Renal cortical epithelial cell (primary cell): ENCODE measurements at places on chromosomes 1 and 21. TPM values are rescaled to one million over a fixed set of nuclear protein-coding genes. Genes with fewer than 3 reads are reported as not detected.

DNA sequence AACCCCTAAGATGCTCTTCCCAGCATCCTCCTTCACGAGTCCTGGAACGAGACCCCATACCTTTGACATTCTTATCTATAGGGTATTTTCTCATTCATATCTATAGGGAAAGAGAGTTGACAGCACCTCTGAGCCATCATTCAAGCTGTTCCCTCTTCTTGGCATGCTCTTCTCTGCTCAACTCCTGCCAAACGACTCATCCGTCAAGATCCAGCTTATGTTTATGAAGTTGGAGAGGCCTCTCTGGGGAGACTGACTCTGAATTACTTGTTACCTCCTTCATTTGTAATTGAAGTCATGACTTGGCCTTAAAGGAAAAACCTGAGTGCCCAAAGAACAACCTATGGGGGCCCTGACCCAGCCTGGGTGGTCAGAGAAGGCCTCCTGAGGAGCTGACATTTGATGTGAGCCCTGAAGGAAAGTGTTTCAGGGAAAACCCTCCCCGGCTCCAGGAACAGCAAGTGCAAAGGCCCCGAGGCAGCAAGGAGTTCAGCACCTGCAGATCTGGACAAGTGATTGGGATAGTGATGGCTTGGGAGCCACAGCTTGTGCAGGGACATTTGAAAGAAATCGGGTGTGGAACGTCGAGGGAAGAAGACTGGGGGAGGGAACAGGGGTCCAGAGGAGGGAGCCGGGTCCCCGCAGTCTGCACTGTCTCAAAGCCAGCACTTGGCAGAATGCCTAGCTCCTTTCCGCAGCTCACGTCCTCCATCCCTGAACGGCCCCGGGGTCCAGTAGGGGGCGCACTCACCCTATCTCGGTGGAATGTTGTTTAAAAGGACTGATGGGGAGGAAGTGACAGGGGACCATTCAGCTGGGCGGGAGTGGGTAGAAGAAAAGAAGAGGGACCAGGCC is 14.0 kb upstream of the CDA start:
- DNase-seq: peak; percentile 65

GRCh38 chr21:33899199-33899598 is 16.4 kb downstream of the ATP5PO start:
- DNase-seq: no peak

DNA sequence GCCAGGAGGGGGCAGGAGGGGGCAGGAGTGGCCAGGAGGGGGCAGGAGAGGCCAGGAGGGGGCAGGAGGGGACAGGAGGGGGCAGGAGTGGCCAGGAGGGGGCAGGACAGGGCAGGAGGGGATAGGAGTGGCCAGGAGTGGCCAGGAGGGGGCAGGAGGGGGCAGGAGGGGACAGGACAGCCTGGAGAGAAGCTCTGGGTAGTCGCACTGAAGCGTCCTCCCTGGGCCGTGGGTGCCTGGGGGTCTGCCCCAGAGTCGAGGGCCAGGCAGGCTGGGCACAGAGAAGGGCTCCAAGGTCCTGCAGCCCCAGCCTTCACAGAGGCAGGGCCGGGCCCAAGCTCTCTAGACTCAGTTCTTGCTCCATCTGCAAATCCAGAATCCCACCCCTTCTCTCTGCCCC is 22.9 kb downstream of the MEGF6 start:
- no peak for DNase-seq

DNA sequence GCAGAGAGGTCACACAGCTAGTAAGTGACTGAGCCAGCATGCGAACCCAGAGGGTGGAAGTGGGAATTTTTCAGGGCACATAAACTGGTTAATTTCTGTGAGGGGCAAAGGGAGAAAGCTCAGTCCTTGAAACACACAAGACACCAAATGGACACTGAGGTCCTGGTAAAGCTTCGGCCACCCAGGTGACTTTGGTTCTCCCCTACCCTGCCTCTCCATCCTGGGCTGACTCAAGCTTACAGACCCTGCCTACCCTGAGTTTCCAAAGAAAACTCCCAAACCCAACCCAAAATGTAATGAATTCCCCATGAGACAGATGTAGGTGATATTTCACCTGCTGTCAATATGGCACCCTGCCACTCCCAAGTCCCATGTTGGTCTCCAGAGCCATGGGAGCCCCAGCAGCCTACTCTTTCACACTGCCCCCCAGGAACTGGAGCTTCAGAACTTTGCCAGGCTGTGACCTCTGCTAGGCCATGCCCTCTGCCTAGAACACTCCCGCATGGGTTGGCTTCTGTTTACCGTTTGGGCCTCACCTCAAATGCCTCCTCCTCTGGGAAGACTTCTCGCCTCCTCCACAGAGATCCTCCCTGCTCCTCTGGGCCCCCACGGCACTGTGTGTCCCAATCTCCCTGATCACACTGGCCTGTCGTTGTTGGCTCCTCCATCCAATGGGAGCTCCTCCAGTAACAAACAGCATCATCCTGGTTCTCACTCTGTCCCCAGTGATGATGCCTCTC is 3.7 kb upstream of the LRP8 start:
- no peak for DNase-seq

DNA sequence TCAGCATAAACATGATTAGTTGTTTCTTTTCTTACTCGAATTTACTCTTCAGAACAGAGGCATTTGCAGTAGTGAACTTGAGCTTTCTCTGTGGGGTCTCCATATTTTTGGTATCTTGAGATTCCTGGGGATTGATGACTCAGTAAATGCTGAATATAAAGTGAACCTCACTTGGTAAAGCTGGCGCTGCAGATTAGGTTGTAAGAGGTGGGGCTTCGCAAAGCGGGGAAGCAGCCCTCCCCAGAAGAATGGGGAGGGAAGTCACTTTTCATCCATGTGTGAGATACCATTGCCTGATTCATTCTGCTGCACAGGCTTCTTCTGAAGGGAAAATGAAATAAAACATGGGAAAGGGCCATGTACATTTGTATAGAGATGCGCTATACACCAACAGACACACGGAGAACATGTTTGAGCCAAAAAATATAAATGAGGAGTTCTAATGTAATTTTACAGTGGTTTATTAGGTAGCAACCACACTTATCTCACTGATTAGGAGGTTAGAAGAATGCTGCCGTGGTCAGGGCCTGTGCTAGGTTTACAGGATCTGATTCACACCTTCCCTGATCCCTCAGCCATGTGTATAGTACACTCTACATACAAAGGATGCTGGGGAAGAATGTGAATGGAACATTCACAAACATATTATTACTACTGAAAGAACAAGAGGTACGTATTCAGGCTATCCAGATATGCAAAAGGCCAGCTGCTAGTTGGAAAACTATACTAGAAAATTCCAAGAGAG is 63.5 kb downstream of the DNTTIP2 start:
- no peak for DNase-seq

The BTG3 gene
- total RNA-seq: 26.9 and 31.1 TPM in 2 replicates
